Sigmoid colon (tissue), 7 donors: ENCODE measurements at places on chromosomes 2 and 18. TPM values are rescaled to one million over a fixed set of nuclear protein-coding genes. Genes with fewer than 3 reads are reported as not detected.
A peak's percentile ranks its signal among the peaks of the same experiment; 100 is the strongest.

GRCh38 chr2:237600205-237600846 lies 9.8 kb upstream of the RAB17 start:
- DNase-seq, result peak; percentile 86

YIPF4 gene
- 20.1 TPM for total RNA-seq

- no peak for DNase-seq
Observed at GRCh38 chr2:216113572-216113971, 4.4 kb downstream of the XRCC5 start.

GRCh38 chr2:162210385-162210784 lies 32.9 kb downstream of the FAP start:
- no peak for DNase-seq

HNMT gene
- total RNA-seq, result 62.4 TPM

GRCh38 chr18:5611221-5611620 lies 67.4 kb upstream of the EPB41L3 start:
- DNase-seq, result no peak

DNA sequence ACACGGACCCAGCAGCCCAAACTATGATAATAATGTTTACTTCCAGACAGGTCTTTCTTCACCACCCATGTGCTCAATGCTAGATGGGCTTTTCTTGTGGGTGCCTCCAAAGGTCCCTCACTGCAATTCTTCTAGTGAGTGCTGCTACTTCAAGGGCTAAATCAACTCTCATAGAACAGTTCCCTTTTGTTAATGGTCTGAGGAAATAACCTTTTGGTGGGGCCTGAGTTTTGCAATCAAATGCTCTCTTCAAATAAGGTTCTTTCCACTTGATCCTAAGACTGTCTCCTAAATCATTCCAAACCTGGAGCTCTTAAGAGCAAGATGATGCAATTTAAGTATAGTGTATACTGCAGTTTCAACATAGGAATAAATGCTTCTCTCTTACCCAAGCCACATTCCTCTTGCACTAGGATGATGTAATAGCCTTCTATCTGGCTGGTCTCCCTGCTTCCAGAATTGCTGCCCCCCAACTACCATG lies 6.0 kb downstream of the NEMP2 start:
- DNase-seq, result no peak

DES gene
- 13,684 TPM for total RNA-seq

DNA sequence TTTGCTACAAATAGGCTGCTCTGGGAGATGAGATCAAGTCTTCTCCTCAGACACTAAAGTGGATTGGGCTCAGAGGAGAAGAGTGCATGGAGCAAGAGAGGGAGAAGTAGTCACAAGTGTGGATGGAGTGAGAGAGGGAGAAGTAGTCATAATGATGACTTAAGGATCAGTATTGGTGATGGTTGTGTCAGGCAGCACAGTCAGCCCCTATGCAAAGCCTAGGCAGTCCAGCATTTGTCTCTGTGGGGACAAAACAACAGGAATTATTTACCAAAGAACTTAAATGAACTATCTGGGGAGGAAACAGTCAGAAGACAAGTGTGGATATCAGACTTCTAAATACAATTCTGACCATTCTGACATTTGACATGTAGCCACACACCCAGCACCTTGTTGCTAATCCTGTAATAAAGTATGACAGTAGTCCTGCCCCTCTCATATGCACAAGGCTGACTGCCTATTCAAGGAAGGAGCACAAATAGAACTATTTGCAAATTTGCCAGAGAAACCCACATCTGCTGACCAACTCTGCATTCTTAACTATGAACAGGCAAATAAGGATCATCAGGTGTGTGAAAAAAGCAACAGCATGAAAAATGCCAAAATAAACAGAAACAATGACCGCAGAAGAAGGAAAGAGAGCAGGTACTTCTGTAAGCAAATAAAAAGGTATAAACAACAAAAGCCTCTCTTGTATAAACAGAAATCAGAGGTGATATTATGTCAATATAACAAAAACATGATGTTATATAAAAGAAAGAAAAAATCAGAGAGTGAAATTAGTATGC lies 1597.9 kb upstream of the ACVR2A start:
- DNase-seq, result no peak

GRCh38 chr2:58501371-58502160 lies 260.4 kb upstream of the FANCL start:
- DNase-seq, result no peak
